ENCODE measurements at places on chromosomes 4 and X. TPM values are rescaled to one million over a fixed set of nuclear protein-coding genes. Genes with fewer than 3 reads are reported as not detected.

PPP2R2C gene
- not detected for total RNA-seq

MAGEE1 gene
- 3.9 TPM for total RNA-seq

GIMD1 gene
- total RNA-seq: not detected

AASDH gene
- total RNA-seq: 13.0 TPM

CSN3 gene
- total RNA-seq: not detected

FRMD7 gene
- not detected for total RNA-seq

ACSL1 gene
- total RNA-seq: 23.5 TPM

RBBP7 gene
- 163 TPM for total RNA-seq

ASB9 gene
- total RNA-seq: 0.18 TPM

WDFY3 gene
- total RNA-seq: 0.53 TPM

KLHL8 gene
- 15.6 TPM for total RNA-seq

RAB28 gene
- 16.5 TPM for total RNA-seq

UGT2B11 gene
- total RNA-seq: not detected

FAM47A gene
- total RNA-seq: not detected

USP17L27 gene
- not detected for total RNA-seq

OPRPN gene
- not detected for total RNA-seq

GASK1B gene
- total RNA-seq: 0.48 TPM

BST1 gene
- total RNA-seq: 0.48 TPM

TTC29 gene
- not detected for total RNA-seq

WDR13 gene
- total RNA-seq: 48.0 TPM

RBM46 gene
- total RNA-seq: not detected

GPRASP1 gene
- 3.4 TPM for total RNA-seq

FDCSP gene
- not detected for total RNA-seq

NXF2B gene
- not detected for total RNA-seq

ASMTL gene
- 26.1 TPM for total RNA-seq

HDX gene
- 0.70 TPM for total RNA-seq

SPANXD gene
- total RNA-seq: not detected

ZMAT1 gene
- total RNA-seq: 3.2 TPM

AMTN gene
- not detected for total RNA-seq

GABRB1 gene
- total RNA-seq: not detected

TMEM175 gene
- total RNA-seq: 17.6 TPM

PLAC8 gene
- total RNA-seq: 19.7 TPM
